ENCODE measurements at places on chromosomes 16 and 17.

- no peak for DNase-seq
Measured at GRCh38 chr17:81579821-81580321, 27.7 kb upstream of the FAAP100 start.

DNA sequence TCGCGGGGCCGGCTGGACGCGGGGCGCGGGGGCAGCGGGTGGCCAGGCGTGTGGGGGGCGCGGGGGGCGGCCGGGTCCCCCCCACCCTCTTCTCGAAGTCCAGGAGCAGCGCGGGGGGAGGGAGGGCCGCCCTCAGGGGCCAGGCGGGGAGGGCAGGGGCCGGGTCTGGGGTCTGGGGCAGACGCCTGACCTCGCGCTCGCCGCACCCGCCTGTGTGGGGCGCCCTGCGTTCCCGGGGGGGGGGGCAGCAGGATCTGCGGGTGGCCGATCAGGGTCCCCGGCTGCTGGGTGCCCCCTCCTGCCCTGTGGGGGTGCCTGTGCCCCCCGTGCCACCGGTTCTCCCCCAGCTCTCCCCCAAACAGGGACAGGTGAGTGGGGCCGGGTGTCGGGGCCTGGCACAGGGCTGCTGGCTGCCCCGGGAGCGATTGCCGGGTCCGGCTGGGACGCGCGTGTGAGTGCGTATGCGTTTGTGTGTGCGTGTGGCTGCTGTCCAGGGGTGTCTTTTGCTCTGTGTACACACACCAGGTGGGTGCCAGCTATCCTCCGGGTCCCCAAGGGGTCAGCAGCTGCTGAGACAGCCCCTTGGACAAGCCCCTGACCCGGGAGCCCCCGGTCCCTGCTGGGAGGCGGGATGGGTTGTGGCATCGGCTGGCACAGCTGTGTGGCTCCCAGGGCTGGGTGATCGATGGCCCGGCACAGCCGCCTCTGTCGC, 663 bp downstream of the PRR35 start:
- no peak for DNase-seq

DNA sequence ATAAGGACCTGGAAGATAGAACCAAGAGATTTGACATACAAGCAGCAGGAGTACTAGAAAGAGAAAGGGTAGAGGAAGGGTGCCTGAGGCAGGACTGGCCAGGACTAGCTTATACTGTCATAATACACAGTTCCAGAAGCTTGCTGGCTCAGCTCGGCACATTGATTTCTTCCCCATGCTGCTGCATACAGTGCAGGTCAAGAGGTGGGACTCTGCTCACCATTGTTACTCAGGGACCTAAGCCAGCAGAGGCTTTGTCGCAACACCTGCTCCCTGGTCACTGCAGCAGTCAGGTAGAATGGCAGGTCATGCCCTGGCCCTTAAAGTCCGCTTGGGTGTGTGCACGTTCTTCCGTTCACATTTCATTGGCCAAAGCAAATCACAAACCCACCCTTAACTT, 32.8 kb downstream of the LDHD start:
- no peak for DNase-seq

DNA sequence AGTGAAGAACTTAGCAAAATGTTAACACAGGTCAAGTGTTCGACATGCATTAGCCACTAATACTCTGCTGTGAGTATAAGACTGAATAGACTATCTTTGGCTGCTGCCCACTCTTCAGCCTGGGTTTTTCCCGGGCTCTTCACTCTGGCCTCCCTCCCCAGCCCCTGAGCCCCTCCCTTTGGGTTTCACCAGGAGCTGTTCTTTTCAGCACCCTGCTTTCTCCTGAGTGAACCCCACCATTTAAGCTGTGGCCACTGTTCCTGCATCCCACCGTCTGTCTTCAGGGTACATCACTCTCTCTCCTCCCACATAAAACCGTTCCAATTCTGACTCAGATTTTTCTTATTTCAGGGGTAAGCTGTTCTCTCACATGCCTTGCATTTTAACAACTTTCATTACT, 92.0 kb upstream of the ASIC2 start:
- DNase-seq = no peak

- no peak for DNase-seq
Measured at GRCh38 chr16:49587511-49587910, 213.9 kb downstream of the C16orf78 start.

Measured in stimulated activated CD8-positive, alpha-beta memory T cell treated with anti-CD3 and anti-CD28 coated beads, Interleukin-4, amount 100 ng/mL, for 24 hours (primary cell).